ENCODE measurements at places on chromosomes 4 and X.

DNA sequence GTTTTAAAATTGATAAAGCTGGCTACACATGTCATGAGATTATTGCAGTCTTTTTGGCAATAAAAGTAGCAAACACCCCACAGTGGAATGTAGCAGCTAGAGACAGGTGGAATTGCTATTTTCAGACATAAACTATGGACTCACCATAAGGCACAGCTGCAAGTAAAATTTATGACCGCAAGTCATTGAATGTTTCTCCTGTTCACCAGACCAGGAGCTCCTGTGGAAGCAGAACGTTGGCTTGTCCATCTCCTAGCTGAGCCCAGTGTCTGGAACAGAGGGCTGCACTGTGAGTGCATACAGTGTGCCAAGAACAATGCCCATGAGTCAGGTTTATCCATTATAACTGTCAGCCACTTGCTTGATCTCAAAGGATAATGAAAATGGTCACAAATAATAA lies 538.2 kb downstream of the INPP4B start:
- DNase-seq: no peak

DNA sequence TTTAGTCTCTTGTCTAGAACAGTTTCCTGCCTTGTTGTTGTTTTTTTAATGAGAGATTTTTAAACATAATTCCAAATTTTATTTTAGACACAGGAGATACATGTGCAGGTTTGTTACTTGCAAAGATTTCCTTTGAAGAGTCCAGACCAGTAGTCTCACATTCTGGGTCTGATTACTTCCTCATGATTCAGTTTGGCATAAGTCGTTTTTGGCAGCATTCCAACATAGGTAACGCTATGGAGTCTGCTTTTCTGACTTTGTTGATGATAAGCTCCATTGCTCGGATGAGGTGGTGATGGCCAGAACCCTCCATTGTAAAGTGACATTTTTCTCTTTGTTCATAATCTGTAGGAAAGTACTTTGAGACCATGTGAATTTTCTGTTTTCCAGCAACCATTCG lies 74.7 kb downstream of the CLCN4 start:
- DNase-seq: no peak

- DNase-seq: peak; percentile 54
These were observed 29.6 kb upstream of the SPON2 start for GRCh38 chr4:1201851-1202525.

- no peak for DNase-seq
These were observed 74.6 kb downstream of the RAPGEF2 start for GRCh38 chr4:159177265-159178150.

DNA sequence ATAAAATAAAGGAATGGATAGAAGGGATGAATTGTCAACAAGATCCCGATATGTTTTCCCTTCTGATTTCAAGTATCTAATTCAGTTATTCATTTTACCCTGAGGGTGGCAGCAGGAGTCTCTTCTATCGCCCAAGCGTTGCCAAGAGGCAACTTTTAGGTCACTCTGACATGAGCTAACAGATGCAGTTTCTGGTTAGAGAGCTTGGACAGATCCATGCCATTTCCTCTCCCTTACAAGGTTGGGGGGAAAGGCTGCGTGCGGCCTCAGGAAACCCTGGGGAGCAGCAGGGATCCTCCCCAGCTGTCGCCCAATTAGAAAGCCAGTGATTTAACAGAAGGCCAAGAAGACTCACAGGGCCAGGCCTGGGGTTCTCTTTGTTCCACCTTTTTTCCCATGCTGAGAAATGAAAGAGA lies 35.3 kb upstream of the WAS start:
- no peak for DNase-seq

DNA sequence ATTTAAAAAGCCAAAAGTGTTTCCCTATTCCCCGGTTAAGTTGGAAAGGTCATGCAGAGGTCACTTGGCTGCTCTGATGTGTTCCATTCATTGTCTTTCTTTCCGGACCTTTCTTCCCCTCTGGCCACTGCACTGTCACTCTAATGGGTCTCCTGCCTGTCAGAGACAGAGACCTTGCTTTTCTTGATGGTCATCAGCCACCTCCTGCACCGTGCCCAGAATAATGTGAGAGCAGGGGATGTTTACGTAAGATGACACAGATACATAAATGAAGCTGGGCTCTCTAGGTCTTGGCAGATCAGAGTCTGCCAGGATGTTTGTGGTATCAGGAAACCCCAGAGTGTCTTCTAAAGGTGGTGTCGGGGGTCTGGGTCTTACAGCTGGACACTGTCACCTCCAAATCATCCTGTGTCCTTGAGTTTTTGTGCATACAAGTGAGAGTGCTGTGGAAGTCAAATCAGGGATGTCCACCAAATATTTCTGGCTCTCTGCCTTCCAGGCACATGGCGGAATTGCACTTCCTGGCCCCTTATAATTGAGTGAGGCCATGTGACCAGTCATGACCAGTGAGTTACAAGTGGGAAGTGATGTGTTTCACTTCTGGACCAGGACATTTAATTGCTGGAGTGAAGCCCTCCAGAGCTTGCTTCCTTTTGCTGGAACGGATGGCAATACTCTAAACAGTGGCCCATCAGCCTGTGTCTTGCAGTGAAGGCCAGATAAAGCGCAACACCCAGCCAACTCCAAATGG lies 130.6 kb upstream of the ATP6AP2 start:
- no peak for DNase-seq

- no peak for DNase-seq
These were observed 135.4 kb upstream of the OTUD4 start for GRCh38 chr4:145315811-145316225.

DNA sequence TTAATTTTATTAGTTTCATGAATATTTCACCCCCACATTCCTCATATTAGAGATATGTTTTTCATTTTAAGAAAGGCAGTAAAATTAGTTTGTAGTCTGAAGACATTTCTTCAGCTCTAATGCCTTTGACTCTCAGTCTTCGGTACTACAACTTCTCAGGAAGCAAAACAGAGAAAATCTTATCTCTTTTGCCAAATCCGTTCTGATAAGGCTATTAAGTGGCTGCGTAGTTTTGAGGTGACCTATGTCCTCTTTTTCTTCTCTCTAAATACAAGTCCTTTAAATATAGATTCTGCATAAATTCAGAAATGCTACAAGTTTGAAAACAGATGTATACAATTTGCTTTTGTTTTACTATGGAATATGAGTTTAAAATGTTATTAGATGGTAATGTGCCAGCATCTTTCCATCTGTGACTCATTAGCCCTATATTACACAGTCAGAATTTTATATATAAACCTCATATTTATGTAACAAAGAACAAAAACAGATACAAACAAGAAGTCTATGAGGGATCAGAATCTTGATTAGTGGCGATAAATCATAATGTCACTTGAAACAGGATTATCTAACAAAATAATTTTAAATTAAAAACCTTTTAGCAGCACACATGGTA lies 181.2 kb upstream of the ETNPPL start:
- no peak for DNase-seq

DNA sequence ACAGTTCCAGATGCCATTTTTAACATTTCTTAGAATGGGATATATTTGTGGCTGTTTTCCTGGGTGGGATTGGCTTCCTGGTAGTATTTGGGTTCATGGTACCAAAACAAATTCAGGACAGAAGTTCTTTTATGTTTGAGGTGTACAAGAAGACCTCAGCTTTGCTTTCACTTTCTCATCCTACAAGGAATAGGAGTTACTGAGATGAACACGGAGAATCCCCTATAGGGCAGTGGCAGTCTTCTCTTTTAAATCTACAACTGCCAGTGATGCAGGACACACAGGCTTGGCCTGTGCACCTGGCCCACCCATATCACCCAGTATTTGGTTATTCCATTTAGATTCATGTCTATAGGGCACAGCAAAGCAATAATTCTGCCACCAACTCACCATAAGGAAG lies 35.2 kb downstream of the SLC10A7 start:
- DNase-seq: no peak

GRCh38 chr4:1503583-1504471 lies 97.6 kb upstream of the NKX1-1 start:
- no peak for DNase-seq

DNA sequence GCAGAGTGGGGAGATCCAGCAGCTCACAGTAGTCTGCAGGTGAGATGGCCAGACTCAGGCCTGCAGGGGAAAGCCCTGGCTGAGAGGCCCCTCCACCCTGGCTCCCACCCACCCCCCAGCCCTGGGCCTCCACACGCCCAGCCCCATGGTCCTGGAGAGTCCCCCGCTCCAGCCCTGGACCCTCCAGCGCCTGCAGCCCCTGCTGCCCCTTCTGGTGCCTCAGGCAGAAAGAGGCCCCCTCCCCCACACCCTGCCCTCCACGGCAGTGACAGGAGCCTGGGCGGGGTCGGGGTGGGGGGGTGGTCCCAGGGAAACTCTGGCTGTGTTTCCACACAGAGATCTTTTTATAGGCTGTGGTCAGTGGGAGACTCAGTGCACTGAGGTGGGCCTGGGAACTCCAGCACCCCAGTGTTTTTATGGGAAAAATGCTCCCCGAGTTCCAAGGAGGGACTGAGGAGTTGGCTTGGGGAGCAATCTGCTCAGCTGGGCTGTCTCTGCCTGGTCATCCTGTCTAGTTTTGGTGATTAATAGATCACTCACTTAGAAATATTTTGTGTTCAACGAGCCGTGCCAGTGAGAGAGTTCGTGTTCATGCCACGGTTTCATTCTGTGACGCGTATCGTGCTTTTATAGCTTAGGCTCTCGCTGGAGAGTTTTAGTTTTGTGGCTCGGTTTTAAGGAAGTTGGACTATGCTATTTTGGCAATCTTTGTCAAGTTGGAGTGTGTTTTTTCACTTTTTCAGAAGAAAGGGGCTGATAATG lies 53.1 kb upstream of the HGFAC start:
- no peak for DNase-seq

DNA sequence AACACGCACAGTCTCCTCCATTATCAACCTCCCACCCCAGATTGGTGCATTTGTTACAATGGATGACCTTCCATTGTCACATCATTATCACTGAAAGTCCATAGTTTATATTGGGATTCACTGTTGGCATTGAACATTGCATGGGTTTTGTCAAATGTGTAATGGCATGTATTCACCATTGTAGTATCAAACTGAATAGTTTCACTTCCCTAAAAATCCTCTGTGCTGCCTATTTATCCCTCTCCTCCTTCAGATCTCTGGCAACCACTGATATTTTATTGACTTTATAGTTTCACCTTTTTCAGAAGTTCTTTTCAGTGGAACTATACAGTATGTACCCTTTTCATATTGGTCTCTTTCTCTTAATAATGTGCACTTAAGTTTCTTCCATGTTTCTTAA lies 1565.4 kb downstream of the PCDH18 start:
- no peak for DNase-seq

GRCh38 chrX:132984058-132984650 lies 25.7 kb upstream of the HS6ST2 start:
- DNase-seq: no peak

DNA sequence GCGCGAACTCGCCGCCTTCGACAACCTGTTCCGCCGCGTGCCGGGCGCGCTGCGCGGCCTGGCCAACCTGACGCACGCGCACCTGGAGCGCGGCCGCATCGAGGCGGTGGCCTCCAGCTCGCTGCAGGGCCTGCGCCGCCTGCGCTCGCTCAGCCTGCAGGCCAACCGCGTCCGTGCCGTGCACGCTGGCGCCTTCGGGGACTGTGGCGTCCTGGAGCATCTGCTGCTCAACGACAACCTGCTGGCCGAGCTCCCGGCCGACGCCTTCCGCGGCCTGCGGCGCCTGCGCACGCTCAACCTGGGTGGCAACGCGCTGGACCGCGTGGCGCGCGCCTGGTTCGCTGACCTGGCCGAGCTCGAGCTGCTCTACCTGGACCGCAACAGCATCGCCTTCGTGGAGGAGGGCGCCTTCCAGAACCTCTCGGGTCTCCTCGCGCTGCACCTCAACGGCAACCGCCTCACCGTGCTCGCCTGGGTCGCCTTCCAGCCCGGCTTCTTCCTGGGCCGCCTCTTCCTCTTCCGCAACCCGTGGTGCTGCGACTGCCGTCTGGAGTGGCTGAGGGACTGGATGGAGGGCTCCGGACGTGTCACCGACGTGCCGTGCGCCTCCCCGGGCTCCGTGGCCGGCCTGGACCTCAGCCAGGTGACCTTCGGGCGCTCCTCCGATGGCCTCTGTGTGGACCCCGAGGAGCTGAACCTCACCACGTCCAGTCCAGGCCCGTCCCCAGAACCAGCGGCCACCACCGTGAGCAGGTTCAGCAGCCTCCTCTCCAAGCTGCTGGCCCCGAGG lies 27.0 kb downstream of the NYX start:
- no peak for DNase-seq

DNA sequence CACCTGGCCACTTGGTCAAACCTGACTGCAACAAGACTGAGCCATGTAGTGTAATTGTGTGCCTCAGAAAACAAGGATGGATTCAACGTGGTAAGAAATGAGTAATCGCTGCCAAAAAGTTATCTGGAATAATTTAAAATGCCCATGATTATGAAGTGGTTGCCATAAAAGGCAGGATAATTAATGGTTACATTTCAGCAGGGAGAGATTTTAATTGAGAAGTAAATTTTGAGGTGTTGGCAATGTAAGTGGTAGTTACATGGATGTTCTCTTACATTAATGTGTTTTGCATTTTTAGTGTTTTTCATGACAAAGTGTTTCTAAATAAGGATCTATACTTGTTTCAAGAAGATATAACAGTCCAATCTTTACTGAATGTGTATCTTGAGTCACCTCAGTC lies 15.7 kb downstream of the HAUS3 start:
- no peak for DNase-seq

DNA sequence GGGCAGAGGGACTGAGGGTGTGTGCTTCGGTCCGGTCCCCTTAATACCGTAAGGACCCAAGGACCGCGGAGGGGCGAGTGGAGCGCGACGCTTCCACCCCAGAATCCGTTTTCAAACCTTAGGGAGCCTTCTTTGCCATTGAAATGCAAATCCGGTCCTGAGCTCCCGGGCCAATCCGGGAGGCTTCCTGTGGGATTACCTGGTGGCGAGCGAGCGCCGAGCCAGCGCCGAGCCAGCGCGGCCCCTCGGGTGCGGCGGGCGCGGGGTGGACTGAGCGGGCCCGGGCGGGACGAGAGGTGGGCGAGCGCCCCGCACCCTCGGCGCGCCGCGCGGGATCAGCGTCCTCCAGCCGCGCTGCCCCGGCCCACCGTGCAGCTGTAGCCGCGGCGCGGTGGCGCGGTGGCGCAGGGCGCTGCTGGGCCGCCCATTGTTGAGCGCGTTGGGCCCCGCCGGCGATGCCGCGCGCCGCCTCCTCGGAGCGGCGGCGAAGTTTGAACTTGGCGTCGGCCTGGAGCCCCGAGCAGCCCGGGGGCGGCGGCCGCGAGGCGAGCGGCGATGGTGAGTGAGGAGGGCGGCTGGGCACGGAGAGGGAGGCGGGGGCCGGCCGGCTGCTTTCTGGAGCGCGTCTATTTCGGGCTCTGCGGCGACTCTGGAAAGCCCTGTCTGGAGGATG lies 208.7 kb downstream of the SOWAHB start:
- DNase-seq: peak; percentile 7

- DNase-seq: no peak
These were observed 24.0 kb downstream of the SMIM14 start for GRCh38 chr4:39614487-39615162.

- no peak for DNase-seq
These were observed 10.5 kb upstream of the ZNF330 start for GRCh38 chr4:141210168-141210567.

All from activated CD4-positive, alpha-beta T cell treated with anti-CD3 and anti-CD28 coated beads for 24 hours (primary cell).